ENCODE measurements at places on chromosomes 3 and 15.

DNA sequence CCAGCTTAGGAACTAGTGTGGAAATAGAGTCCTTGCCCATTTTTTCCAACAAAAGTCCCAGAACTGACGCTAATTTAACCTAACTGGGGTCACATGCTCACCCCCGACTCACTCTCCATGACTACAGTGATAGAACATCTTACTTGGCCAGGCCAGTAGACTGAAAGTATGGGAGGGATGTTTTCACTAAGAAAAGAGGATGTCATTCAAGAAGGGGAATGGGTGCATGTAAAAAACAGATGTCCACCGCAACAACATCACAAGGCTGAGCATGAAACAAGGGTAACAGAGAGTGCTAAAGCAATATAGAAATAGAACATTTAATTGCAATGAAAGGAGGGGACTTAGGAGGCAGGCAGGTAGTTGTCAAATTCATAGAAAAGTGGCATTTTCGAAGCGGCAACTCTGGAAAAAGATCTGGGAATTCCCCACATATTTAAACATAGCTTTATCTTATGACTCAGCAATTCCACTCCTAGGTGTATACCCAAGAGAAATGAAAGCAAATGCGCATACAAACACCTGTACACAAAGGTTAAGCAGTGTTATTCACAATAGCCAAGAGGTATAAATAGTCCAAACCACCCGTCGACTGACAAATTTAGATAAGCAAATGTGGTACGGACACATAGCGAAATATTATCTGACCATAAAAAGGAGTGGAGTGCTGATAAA lies 41.1 kb upstream of the UBE2E2 start:
- DNase-seq = no peak

- DNase-seq = no peak
Measured at GRCh38 chr3:98027085-98027446, 8.0 kb downstream of the GABRR3 start.

DNA sequence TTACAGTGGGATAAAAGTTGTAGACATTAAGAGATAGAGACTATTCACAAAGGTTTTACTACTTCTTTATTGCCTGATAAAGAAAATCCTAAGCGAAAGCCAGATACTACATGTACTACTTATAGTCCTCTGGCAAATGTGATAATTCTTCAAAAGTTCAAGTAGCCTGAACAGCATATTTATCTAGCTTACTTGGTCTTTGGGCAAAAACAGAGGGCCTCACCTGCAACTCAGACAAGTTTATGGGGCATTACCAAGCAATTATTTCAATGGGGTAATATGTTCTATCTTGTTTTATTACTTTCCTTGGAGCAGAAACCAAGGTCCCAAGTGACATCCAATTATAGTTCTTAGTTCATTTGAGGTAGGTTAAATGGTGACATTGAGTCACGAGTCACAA lies 390.1 kb upstream of the ARHGEF26 start:
- DNase-seq = no peak

GRCh38 chr3:45830121-45830520 lies 11.8 kb downstream of the LZTFL1 start:
- no peak for DNase-seq

DNA sequence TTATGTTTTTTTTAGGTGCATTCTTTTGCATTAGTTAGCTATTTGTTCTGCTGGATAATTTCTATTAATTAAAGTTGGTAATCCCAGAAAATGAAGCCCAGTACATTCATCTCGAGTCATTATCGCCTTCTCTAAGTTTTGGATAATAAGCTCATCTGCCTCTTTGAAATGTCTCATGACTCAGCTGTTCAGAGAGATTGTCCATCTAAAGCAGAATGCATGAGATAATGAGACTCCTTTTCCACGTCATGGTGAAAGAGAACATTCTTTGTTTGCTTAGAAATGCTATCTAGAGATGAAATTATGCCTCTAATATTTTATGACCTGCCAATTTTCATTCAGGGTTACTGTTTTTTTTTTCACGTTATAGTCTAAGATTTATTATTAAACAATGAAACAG lies 374.7 kb upstream of the GOLIM4 start:
- DNase-seq = no peak

DNA sequence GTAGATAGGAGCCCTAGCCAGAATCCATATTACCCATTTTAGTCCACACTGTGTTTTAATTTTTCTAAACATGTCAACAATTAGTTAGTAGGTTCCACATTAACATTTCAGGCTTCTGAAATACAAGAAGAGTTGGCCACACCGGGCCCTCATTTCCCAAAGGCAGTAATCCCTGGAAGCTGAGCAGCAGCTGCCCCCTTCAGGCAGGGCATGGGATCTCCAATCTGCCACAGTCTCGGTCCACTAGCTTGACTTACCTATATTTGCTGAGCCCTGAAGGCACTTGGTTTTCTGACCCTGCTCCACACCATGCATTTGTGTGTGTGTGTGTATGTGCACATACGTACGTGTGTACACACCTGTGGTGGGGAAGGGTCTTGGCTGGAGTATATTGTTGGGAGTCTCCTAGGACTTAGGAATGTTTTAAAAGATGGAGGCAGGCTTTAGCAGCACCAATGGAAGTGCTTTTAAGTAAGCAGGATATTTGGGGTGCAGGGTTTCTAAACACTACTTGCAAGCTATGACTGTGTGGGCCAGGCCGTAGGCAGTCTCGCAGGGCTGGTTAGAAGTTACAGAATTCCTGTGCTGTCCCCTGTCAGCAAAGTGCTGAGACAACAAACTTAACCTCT lies 71.2 kb upstream of the SOX14 start:
- DNase-seq = no peak

DNA sequence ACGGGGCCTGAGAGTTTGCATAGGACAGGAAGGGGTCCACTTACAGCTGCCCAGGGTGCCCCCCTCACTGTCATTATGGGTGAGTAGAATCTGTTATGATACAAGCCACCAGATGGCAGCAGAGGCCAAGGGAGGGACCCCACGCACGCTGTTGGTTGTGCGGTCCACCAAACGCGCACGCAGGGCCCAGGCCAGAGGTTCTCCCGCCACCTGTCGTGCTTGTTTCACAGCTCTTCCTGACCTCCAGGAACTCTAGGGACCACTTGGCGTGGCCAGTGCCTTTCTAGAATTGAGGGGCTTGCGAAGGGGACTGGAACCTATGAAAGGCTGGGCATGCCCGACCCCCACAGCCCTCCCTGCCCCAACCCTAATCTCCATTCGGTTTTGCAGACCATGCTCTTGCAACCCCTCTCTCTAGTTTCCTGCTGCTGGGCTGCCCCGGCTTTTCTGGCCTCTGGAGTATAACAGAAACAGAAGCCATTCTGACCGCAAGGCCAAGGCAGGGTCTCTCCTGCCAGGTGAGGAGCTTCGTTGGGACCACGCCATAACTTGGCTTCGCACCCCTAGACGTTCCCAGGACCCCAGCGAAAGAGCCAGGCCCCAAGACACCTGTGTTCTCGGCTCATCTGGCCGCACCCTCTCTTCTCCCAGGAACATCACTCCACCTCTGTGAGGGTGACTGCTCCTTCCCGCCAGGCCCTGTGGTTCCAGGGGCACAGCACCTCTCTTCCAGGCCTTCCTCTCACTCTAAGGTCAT lies 46.0 kb downstream of the ALDH1L1 start:
- no peak for DNase-seq
